ENCODE measurements at places on chromosomes 12 and 14.
A peak's percentile ranks its signal among the peaks of the same experiment; 100 is the strongest.

GRCh38 chr12:109652233-109652976 lies 61.2 kb upstream of the FAM222A start:
- DNase-seq, result no peak

GRCh38 chr14:50520947-50521815 lies 11.2 kb downstream of the MAP4K5 start:
- DNase-seq, result no peak

- DNase-seq, result no peak
Measured at GRCh38 chr12:26150736-26151450, 26.1 kb upstream of the BHLHE41 start.

DNA sequence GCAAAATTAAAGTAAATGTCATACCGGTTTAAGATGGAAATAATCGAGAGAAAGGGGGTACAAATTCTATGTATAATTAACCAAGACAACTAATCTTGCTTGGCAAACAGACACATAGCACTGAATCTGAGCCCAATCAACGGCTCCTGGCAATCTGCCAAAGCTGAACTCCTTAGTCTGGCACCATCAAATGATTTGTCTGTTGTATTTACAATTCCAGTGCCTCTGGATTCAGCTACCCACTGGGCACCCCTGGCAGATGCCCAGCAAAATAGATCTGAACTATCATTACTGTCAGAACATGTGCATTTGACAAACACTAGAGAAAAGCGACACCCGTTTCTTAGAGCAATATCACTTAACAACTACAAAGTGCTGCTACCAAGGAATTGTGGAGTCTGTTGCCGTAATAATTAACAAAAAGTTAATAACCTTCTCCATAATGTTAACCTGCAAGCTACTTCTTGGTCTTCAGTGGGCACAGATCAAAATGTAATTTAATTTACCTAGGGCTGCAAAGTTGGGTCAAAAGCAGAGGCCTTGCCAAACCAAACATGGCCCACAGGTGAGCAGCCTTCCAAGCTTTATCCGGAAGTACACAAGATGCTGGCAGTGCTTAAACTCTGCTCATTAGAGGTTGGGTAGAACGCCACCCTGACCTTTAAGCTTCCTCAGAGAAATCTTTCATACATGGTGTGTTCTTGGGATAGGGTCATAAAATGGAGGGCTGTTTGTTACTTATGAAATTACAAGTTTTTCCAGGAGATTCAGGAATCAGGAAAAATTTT lies 7.6 kb downstream of the EGLN3 start:
- peak; percentile 90 for DNase-seq

DNA sequence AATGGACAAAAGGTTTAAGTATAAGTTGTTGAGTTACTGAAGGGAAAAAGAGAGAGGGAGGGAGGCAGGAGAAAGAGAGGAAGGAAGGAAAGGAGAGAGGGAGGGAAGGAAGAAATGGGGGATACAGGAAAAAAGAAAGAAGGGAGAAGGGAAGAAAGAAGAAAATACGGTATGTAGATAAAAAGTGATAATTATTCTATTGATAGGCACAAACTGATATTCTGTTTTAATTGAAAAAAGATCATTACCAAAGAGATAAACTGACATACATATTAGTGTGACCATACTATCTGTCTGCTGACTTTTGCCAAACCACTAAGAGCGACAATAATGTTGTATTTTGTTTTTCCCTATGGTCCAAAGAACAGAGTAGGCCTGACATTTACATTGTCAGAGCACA lies 154.5 kb downstream of the LRFN5 start:
- no peak for DNase-seq
